Omental fat pad (tissue), 4 donors: ENCODE measurements at places on chromosomes 4 and X. TPM values are rescaled to one million over a fixed set of nuclear protein-coding genes. Genes with fewer than 3 reads are reported as not detected.

DNA sequence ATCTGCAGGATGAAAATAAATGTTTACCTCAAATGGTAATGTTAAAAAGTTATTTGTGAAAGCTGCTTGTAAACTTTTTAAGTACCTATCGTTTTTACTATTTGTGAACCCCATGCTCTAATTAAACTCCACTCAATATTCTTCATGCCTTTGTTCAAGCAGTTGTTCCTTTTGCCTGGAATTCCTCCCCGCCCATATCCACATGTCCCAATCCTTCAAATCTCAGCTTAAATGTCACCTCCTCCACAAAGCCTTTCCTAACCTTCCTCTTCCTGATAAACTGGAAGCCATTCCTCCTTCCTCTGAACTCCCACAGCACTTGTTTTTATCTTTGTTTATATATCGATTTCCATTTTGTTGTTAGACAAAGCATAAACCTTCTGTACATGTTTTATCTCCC lies 2.4 kb downstream of the MORC4 start:
- DNase-seq: no peak

- DNase-seq: no peak
Measured at GRCh38 chrX:47182106-47182700, 11.4 kb upstream of the UBA1 start.

DNA sequence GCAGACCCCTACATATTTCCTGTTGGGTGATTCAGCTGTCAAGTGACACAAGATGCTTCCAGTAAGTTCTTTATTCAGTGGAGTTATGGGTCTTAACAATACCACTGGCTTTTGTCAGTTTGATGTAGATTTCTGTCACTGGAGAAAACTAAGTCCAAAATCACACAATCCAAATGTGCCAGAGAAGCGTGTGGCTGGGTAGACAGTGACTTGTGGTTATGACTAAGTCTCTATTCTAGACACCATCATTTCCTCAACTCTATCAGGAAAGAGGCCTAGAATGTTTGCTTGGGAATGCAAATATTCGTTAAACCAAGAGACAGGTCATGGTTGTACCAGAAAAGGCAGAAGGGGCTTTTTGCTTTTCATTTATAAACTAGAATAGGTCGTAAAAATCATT lies 54.4 kb upstream of the HS3ST1 start:
- no peak for DNase-seq

- no peak for DNase-seq
Measured at GRCh38 chr4:1492651-1493539, 86.7 kb upstream of the NKX1-1 start.

- DNase-seq: no peak
Measured at GRCh38 chr4:156659570-156659969, 312.0 kb downstream of the PDGFC start.

GRCh38 chrX:114097866-114098265 lies 486.0 kb upstream of the HTR2C start:
- DNase-seq: no peak

DNA sequence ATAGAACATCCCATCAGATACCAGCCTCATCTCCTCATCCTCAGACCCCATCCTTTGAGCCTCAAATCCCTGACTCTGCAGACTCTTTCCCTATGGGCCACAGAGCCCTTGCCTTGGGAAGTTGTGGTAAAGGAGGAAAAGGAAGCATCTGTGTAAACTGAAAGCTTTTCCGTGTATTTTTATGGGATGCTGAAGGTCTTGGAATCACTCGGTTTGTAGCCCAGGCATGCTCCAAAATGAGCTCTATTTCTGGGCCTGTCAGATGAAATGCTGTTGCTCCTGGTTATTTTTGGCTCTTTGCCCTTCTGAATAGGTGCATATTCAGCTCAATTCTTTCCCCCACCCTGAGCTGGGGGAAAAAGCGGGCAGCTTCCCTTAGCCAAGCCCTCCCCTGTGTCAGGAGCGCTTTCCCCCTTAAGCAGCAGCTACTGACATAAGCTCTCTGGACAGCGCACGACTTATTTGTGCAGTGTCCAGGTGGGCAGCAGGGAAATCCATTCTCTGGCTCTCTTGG lies 5.0 kb upstream of the SEL1L3 start:
- no peak for DNase-seq

DNA sequence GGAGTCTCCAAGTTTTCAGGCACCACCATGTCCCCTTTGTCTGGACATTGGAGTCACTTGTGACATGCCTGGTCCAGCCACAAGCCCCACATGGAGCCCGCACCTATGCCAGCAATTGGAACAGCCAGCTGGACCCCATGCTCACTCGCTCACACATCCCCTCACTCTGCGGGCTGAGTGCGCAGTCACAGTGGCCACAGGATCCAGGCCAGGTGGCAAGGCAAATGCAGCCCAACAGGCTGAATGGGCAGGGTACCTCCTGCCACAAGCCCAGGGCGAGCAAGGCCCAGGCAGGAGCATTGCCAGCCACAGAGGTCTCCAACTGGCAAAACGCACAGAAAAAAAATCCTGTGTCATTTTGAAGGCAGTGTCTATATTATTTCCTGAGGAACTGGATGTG lies 82.0 kb downstream of the ANXA10 start:
- no peak for DNase-seq

DNA sequence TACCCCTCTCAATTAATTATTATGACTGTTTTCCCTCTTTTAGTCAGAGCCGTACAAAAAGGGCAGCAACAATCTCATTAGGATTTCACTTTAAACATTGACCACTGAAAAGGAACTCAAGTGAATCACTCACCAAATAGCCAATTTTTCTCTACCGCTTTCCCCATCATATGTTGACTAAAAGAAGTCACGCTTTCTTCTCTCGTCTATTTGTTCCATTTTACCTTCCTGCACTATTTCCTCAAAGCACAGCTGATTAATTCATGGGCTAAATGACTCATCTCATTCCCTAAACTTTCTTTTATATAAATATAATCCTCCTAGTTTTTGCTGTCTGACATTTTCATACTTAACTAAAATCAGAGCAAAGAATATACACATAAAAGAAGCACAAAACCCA lies 8.2 kb downstream of the MID1 start:
- no peak for DNase-seq

GRCh38 chrX:11380187-11380844 lies 87.1 kb downstream of the AMELX start:
- no peak for DNase-seq

DNA sequence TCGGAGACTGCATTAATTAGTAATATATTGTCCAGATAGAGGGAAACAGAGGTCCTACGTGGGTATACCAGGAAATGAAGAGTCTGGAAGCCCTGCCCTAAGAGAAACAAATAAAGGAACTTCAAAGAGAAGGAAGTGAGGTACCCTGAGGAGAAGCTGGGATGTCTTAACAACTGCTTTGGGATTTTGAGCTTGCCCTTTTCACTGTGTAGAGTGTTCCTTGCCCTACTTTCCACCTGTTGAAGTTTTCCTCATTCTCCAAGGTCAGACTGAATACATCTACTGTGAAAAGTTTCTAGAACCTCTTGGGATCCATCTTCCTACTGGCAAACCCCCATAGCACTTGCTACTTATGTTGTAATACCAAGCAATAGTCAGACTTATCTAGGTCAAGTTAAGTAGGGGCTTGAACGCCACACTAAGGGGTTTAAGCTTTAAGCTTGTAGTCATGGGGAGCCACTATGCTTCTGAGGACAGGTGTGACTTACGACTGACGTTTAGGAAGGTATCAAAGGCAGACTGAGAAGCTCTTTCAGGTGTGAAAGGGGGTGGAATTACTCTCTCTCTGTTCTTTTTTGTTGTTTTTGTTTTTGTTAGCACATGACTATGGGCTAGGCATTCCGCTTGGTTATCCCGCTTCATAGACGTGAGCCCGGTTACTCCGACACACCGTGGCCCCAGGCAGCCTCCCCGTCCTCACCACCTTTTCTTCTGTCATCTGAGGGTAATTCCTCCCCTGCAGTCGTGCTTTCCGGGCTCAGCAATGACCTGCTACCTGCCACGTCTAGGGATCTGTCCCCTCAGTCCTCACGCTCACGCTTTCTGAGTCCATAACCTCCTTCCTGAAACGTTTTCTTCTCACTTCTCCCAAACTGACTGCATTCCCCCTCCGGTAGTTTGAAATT lies 959 bp upstream of the REST start:
- no peak for DNase-seq

- no peak for DNase-seq
Measured at GRCh38 chr4:70915874-70916559, 13.8 kb downstream of the MOB1B start.

DNA sequence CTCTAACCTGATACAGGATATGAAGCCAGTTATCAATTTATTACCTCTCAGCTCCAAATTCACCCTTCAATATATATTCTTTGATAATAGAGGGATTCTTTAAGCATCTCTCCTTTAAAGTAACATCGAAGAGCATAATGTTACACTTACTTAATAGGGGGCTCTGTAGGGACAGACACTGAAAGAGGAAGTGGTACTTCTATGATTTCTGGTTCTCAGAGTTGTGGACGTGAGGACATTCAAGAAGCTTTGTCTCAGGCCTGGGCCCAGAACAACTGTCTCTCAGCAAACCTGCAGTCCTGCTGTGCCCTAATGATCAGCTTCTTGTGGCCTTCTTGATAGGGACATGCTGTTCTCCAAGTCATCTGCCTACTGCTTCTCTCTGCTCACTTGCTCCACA lies 4.2 kb upstream of the ZXDB start:
- no peak for DNase-seq

GRCh38 chrX:86103061-86103460 lies 45.2 kb upstream of the DACH2 start:
- DNase-seq: no peak

DNA sequence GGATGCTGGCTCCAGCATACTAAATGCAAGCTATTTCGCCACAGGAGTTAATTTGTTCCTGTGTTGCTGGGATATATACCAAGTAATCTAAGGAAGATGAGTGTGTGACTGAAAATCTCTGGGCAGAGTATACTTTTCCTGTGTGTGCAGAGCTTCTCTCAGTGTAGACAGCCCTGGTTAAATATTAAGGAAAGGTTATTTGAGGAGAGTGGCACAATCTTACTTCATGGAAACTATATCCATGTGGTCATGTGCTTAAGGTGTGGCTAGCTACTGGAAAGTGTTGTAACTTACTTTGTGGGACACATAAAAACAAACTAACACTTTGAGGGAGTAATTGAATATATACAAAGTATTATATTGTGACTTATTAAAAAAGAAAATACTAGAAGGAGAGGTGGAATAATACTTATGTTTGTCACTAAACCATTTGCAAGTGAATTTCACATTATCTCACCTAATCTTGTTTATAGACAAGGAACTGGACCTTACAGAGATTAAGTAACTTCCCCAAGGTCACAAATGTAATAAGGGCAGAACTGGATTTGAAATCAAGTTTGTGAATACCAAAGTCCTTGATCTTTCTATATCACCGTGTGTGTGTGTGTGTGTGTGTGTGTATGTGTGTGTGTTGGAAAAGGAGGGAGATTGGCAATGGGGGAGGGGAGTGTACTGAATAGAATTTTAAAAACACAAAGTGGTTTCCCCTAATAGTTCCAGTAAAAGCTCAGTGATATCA lies 408.2 kb upstream of the NR3C2 start:
- no peak for DNase-seq

GRCh38 chr4:142314686-142315085 lies 531.4 kb downstream of the INPP4B start:
- DNase-seq: no peak

GRCh38 chr4:2434420-2434819 lies 15.7 kb downstream of the CFAP99 start:
- no peak for DNase-seq

DNA sequence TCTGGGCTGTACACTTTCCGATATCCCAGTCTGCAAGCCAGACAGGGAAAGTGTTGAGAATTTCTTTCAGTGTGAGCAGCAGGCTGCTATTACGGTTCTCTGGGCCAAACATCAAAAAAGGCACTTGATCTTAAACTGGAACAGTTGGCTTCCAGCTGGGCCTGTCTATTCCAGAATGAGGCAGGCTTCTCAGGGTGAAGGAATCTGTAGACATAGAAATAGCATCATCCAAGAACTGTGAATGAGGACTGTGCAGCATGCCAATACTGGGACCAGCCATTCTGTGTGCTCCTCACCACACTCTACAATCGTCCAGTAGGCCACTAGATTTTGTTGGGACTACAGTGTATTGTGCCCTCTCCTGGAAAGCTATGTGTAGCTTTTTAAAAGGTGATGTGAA lies 31.1 kb downstream of the ART3 start:
- no peak for DNase-seq

DNA sequence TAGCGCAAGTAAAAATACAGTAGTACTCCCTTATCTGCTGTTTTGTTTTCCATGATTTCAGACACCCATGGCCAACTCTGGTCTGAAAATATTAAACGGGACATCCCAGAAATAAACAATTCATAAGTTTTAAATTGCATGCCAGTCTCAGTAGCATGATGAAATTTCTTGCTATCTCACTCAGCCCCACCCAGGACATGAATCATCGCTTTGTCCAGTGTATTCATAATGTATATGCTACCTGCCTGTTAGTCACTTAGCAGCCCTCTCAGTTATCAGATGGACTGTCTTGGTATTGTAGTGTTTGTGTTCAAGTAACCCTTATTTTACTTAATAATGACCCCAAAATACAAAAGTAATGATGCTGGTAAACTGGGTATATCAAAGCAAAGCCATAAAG lies 158.2 kb upstream of the DDIT4L start:
- DNase-seq: no peak

DNA sequence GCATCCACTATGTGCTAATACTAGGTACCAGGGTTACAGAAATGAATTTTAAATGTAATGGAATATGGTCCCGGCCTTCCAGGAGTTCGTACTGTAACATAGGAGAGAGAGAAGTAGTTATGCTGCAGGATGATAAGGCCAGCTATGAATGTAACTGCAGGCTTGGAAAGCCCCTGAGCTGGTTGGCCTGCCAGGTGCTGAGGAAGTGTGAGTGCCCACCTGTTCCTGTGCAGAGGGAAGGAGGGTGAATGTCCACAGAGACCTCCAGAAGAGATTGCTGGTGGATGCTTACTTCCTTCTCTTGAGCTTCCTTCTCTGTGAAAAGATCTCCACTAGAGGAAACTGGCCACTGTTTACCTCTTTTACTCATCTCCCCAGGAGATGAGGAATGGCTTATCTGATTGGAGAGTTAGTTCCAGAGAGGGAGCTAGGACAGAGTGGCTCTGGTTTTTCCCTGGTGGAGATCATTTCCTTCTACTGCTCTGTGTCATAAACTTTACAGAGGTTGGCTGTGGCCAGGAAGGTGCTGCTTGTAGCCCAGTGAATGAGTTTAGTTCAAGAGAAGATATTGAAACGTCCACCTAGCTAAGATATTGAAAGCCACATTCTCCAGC lies 114.0 kb upstream of the LNX1 start:
- DNase-seq: no peak

GRCh38 chr4:157014621-157015591 lies 43.3 kb upstream of the PDGFC start:
- no peak for DNase-seq

CT45A10 gene
- not detected for total RNA-seq

CT47B1 gene
- not detected for total RNA-seq

VSIG4 gene
- total RNA-seq: 512 TPM

TDO2 gene
- total RNA-seq: 0.36 TPM

AMER1 gene
- 2.8 TPM for total RNA-seq

PSAPL1 gene
- 2.1 TPM for total RNA-seq

CCNA2 gene
- total RNA-seq: 5.5 TPM

TASL gene
- total RNA-seq: 3.3 TPM

POU4F2 gene
- not detected for total RNA-seq
